ENCODE measurements at places on chromosomes 16 and 17.

DNA sequence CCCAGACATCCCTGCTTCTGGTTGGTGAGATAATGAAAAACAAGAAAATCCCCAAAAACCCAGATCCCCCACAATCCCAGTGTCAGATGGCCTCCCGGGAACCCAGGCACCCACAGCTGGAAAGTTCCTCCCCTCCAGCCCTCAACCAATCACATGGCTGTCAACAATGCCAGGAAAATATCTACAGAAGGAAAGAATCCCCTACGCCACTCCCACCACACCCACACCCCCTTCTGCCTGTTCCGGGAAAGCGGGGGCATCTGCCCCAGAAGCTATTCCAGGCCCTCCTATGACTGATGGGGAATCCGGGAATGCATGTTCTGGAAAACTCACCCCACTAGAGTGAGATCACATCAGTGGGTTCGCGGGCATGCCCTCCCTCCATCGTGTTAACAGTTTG, 1.8 kb downstream of the TMEM95 start:
- DNase-seq = no peak

DNA sequence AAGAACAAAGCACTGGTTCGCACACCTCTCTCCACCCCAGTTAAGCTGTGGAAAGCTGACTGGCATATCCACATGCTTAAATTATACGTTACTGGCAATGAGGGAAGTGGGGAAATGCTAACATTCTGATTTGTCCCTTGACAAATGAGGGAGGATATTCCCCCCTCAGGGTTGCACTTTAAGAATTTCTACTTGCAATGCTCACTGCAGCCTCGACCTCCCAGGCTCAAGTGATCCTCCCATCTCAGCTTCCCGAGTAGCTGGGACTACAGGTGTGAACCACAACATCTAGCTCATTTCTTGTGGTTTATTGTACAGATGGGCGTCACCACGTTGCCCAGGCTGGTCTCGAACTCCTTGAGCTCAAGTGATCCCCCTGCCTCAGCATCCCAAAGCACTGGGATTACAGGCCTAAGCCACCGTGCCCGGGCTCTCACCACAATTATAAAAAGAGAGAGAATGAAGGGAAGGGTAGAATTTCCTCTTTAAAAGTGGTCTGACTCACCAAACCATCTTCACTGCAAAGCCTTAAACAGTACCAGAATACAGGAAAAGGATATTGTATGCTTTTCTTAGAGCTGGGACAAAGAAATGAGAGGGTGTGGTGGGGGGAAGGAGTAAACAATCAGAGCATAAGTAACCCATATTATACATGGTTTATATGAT, 38.9 kb downstream of the KANSL1 start:
- no peak for DNase-seq

- no peak for DNase-seq
Observed at GRCh38 chr17:65629234-65629690, 67.8 kb upstream of the AXIN2 start.

- DNase-seq = no peak
Observed at GRCh38 chr17:82065193-82065637, 389 bp downstream of the DUS1L start.

GRCh38 chr17:66777689-66778225, 57.2 kb upstream of the CACNG5 start:
- DNase-seq = peak; percentile 5

DNA sequence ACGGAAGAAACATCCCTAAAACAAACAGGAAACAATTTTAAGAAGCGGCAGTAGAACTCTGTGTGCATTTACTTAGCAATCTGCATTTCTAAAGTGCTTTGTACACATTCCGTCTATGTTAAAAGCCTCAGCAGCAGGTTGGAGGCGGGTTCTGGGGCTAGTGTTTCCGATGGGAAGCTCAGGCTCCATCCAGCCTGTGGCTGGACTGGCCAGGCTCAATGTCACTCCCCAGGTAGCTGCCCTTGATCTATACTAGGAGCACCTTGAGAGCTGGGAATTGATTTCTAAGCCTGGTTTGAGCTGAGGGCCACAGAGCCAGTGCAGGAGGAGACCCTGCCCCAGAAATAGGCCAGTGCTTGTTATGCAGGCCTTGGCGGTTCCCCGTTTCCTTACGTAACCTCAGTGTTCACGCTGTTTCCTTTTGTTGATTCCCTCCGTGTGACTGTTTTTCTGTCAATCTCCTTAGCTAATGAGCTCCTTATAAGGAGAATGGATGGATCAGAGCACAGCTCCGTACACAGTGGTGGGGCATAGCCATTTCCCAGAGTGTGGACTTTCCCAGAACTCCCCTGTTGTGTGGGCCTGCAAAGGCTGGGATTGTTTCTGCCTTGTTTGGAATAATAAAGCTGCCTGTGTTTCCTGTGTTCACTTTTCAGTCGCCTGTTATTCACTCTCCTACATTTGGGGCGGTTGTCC, 21.4 kb downstream of the ADORA2B start:
- DNase-seq = no peak

GRCh38 chr17:43040655-43041054, 15.6 kb downstream of the RND2 start:
- DNase-seq = no peak
